ENCODE measurements at places on chromosomes 2 and 18.

DNA sequence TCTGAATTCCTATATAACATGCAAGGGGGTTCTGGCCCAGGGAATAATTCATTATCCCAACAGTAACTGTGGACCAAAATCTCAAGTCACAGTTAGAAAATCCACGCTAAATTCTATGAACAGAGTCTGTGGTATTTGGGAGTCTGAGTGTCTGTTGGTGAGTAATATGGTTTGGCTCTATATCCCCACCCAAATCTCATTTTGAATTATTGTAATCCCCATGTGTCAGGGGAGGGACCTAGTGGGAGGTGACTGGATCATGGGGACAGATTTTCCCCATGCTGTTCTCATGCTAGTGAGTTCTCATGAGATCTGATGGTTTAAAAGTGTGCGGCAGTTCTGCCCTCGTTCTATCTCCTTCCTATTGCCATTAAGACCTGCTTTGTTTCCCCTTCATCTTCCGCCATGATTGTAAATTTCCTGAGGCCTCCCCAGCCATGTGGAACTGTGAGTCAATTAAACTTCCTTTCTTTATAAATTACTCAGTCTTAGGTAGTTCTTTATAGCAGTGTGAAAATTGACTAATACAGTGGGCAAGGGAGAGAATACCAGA, 68.3 kb downstream of the NBAS start:
- no peak for DNase-seq

- no peak for DNase-seq
These were observed 508.6 kb downstream of the PARD3B start for GRCh38 chr2:205053827-205054410.

DNA sequence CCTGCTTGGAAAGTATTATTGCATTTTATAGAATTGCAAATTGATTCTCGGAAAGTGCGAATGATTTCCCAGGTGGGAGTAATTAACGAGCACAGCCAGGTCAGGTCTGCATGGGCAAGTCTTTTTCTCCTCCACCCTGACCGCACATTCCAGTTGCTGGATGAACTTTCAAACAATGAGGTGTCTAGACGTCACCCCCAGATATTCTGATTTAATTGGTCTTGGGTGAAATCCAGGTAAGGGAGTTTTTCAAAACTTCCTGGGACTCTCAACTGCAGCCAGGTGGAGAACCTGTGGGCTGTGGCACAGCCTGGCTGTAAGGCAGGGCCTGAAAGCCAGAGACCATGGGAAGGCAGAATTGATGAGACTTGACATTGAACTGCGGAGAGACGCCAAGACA, 15.9 kb upstream of the RNF152 start:
- no peak for DNase-seq

DNA sequence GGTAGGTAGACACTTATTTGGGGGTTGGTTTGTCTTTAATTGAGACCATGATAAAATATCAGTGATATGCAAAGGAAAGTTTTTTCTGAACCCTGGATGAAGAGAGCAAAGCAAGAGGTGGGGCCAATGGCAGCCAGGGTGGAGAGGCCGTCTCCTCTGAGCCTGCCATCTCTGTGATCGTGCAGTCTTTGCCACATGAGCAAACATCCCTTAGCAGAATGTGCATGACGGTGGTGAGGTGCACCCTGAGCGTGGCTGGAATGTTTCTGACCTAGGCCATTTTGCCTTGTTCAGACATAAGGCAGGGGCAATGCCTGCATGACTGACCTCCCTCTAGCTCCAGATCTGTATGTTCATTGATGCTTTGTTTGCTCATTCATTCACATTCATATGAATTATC, 6.0 kb downstream of the NCK2 start:
- DNase-seq = no peak

GRCh38 chr2:138012082-138012481, 47.8 kb downstream of the HNMT start:
- DNase-seq = no peak

DNA sequence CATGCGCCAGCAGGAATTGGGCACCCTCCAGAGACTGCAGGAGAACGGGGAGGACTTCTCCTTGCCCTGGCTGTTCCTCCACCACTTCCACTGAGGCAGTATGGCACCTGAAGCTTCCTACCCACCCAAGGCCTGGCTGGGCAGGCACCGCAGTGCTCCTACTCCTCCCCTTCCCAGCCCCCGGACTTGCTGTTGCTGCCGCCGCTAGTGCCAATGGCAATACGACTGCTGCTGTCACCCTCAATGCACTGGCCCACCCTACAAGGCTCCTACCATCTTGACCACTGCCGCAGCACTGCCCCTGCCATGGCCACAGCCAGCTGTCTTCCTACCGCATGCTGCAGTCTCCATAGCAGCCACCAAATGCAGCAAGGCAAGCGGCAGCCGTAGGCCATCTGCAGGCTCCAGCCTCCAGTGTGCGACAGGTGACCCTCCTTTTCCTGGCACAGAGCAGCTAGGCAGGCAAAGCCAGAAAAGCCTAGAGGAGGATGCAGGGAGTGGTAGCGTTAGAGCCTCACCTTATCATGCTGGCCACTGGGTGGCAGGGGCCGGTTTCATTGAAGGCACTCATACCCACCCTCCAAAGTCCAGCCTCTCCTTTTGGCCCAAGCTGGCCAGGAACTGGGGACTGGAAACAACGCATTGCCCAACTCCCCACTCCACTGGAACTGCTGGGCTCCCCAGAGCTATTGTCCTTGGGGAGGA, 47.4 kb upstream of the ANKRD62 start:
- no peak for DNase-seq

DNA sequence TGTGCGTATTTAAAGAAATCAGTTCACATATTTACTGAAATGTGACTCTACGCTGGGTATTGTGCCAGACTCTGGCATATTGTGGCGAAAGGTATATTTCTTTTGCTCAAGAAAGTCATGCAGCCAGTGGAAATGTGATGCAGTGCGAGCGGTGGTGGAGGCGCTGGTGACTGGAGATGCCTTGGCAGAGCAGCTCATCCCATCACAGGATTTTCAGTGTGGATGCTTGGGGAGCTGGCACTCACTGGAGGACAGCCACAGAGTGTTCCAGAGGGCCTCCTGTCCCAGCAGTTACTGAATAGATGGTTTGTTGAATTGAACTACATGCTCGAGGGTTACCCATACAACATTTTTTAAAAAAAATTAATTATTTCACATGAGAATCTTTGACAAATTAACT, 117.6 kb downstream of the ZNF407 start:
- DNase-seq = no peak

DNA sequence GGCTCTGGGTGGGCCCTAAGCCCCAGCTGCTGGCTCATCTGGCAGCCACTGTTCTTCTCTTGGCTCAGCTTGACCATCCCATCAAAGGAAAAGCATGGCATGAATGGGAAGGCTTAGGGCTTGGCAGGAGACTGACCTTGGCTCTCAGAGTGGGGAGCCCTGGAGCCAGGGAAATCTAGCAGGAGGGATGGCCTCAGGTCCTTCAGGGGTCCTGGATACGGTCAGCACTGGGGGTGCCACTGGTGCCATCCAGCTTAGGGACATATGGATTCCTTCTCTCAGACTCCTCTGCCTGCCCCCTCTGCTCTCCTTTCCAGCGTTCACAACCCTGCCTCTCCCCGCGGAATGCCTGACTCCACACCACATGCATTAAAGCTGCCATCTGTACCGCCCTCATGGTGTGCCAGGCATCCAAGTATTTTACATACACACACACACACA, 165.5 kb upstream of the HAAO start:
- no peak for DNase-seq

GRCh38 chr2:184611361-184612085, 13.2 kb downstream of the ZNF804A start:
- peak; percentile 2 for DNase-seq

DNA sequence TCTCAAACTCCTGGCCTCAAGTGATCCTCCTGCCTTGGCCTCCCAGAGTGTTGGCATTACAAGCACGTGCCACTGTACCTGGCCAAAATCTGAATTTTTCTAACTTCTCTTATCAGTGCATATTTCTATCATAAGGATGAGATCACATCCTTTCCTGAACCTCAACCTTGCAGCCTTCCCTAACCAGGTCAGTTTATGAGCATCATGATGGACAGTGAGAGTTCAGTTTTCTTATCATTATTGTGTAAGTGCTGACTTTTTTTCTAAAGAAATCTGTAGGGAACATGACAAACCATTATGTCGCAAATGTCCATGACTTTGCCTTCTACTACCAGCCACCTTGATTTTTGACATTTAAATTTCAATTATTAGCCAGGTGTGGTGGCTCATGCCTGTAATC, 31.5 kb downstream of the MRPL33 start:
- no peak for DNase-seq

DNA sequence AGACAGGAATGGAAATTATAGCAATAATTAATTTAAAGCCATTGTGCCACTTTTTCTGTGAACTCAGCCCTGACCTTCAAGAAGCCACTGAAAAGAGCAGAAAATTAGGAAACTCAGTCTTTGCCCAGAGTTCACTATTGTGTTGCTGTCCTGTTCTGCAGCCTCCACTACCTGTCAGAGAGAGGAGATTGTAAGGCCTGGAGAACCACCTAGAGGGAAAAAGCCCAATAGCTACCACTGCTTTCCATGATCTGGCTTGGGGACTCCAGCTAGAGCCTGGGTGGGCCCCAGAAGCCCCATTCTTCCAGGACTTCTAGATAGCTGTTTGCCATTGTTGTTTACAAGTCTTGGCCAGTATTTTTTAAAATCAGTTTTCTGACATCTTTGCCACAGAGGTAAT, 176.1 kb upstream of the KLF7 start:
- DNase-seq = no peak

DNA sequence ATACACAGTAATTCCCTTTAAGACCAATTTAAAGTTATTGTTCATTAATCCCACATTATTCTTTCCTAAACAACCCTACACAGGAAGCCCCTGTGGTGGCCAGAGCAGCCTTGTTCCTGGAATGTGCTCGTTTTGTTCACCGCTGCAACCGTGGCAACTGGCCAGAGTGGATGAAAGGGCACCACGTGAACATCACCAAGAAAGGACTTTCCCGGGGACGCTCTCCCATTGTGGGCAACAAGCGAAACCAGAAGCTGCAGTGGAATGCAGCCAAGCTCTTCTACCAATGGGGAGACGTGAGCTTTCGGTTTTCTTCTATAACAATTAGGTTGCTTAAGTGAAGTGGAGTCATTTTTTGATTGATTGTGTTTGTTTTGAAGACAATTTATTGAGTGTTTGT, 101.0 kb downstream of the UNC80 start:
- DNase-seq = peak; percentile 94

DNA sequence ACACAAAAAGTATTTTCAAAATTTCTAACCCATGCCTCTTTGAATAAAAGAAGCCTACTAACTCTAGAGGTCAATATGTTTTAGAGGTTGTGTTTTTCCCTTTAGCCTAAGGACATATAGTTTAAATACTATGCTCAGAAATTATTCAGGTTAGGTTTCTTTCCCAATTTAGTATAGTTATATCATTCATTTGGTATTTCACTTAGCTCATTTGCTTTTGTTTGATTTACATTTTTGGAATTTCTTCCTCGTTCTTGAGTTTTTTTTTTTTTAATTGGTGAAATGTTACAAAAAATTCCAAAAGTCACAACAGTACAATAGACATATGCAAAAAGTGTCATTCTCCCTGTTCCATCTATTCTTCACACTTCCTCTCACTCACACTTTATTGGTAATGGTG, 371.3 kb upstream of the TNP1 start:
- no peak for DNase-seq

GRCh38 chr18:7603259-7604000, 36.3 kb downstream of the PTPRM start:
- DNase-seq = no peak

GRCh38 chr2:55400332-55400731, 19.3 kb downstream of the CCDC88A start:
- DNase-seq = no peak

GRCh38 chr2:163351966-163352365, 383.8 kb downstream of the FIGN start:
- no peak for DNase-seq

GRCh38 chr2:18078216-18078615, 199.7 kb downstream of the KCNS3 start:
- DNase-seq = no peak

DNA sequence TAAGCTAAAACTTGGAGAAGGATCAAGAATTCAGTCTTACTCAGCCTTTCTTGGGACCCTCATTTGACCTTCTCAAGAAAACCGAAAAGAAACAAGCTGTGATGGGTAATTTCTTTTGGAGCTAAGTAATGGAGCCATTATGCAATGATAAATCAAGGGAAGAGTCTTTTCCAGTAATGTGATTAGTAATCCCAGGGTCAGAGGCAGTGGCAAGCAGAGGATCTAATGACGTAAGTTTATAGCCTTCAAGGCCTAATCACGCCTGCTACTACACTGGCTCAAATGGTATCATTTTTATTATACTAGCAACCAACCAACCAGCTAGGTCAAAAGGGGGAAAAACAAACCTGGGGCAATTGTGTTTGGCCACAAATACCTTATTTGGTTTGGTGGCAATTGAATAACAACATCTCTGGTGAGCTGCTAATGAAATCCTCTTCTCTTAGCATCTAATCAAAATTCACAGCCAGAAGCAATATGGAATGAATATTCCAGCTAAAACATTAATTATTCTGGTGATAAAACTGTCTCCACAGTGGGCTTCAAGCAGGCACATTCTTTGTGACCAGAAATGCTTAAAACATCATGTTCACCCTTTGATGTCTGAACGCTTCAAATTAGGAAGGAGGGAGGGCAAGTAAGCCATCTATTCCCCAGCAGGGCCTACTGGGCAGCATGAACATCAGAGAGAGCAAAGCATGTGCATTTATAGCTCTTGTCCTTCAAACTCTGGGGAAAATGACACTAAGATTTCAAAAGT, 114.9 kb upstream of the SULT1C3 start:
- no peak for DNase-seq

GRCh38 chr2:101744832-101745231, 47.3 kb downstream of the MAP4K4 start:
- DNase-seq = no peak

GRCh38 chr2:226155093-226155875, 644.3 kb downstream of the IRS1 start:
- no peak for DNase-seq

GRCh38 chr2:148646231-148646559, 1.6 kb downstream of the EPC2 start:
- no peak for DNase-seq

DNA sequence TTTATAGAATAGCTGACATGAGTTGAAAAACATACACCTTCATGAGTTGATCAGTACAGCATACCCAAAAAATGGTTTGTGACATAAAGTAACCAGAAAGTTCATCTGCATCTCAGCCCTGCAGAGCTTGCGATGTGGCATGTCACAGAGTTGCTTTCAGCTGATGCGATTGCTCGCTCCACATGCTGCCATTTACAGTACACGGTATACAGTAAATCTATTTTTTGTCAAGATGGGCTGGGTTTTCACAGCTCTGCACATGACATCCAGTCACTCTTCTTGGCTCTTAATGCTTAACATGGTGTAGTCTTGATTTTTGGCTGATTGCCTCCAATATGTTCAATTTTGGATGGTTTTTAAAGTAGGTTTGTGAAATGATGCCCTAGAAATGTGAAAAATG, 811.9 kb downstream of the SATB2 start:
- DNase-seq = no peak

All from NCI-H2029 treated with DMSO at 0.1 percent for 48 hours (cell line).